ENCODE measurements at places on chromosomes 1 and 21.

- no peak for DNase-seq
These were observed 23.6 kb upstream of the ANGPTL3 start for GRCh38 chr1:62573675-62574074.

- no peak for DNase-seq
These were observed 75.6 kb downstream of the PLA2G4A start for GRCh38 chr1:186904361-186904760.

DNA sequence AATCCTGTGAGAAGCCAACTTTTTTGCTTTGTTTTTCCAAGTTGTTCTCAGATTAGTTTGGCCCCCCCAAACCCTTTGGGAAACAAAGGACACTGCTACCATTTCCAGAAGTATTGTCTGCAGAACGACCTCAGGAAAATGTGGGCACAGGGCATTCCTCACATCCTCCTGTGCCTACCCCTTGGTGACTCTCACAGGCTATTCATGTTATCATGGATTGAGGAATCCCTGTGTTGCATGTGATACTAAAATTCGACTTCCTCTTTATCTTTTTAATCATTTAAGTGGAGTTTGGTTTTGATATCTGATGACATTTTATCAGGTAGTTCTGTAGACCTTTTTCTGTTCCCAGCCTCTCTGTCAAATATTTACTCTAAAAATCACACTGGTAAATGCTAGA is 184.5 kb downstream of the FASLG start:
- no peak for DNase-seq

GRCh38 chr1:174153085-174153824 is 6.1 kb upstream of the RABGAP1L start:
- DNase-seq = peak; percentile 15

- no peak for DNase-seq
These were observed 34.4 kb downstream of the NUCKS1 start for GRCh38 chr1:205715628-205716027.

DNA sequence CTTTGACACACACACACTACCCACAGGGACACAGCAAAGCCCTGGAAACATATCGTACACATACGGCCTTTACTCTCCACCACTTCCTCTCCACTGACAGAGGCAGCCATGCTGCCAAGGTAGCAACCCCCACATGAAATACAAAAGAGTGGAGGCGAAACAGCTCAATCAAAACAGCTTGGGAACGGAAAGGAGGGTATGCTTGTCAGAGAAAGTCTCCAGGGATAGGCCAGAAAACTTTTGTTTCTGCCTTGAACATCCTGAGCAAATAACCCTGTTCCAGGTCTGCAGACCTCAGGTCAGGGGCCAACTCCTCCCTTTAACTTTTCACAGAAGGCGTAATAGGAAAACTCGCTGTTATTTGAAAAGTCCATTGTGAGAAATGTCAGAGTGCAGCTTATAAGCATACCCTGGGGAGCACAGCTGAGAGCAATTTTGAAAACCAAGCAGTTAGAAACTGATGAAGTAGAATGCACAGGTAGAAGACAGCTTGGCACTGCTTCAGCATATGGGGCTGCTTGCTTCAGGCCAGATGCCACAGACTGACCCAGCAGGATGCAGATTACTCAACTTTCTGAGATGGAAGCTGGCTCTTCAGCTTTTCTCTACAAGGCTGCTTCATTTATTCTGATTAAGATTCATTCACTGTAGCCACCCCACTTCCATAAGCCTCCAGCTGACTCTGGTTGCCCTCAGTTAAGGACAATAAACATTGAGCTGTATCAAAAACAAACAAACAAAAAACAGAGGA is 18.0 kb downstream of the KIAA0319L start:
- peak; percentile 67 for DNase-seq

GRCh38 chr1:203185061-203185461 is 1.4 kb downstream of the CHI3L1 start:
- no peak for DNase-seq

DNA sequence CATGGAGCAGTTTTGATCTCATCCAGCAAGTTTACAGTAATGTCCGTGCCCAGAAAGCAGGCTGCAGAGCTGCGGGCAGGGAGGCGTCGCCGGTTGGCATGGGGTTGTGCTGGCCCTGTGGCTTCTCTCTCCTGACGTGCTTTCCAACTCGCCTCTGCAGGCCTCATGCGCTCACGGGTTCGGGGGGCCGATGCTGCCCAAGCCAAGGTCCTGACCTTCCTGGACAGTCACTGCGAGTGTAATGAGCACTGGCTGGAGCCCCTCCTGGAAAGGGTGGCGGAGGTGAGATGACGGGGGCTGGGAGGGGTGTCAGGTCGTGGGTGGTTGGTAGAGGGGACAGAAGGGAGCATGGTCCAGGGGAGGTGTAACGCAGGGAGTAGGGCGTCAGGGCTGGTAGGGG is 176.1 kb downstream of the GALNT2 start:
- DNase-seq = no peak

DNA sequence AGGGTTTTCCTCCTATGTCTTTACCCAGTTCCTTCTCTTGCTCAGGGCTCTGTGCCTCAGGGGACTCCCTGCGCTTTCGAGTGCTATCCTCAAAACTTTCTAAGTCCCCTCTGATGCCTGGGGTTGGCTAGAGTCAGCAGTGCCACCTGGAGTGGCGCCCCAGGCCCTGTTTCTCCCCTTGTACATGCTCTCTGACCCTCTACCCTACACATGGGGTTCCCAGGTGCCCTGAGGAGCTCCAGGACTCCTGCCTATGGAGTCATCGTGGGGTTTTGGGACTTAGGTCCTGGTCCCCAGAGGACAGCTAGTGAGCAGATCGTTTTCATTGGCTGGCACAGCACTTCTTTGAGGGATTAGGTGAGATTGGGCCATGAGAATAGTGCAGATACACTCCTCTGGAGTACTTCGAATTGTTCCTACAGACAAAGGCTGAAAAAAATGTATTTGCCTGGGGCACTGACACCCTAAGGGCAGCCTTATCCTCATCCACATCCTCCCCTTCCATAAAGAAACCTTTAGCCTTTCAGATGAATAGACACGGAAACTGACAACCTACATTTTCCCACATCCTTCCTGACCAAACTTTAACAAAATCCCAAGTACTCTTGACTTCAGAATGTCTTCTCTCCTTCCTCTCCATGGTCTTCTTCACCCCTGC is 41.5 kb downstream of the LGR6 start:
- no peak for DNase-seq

DNA sequence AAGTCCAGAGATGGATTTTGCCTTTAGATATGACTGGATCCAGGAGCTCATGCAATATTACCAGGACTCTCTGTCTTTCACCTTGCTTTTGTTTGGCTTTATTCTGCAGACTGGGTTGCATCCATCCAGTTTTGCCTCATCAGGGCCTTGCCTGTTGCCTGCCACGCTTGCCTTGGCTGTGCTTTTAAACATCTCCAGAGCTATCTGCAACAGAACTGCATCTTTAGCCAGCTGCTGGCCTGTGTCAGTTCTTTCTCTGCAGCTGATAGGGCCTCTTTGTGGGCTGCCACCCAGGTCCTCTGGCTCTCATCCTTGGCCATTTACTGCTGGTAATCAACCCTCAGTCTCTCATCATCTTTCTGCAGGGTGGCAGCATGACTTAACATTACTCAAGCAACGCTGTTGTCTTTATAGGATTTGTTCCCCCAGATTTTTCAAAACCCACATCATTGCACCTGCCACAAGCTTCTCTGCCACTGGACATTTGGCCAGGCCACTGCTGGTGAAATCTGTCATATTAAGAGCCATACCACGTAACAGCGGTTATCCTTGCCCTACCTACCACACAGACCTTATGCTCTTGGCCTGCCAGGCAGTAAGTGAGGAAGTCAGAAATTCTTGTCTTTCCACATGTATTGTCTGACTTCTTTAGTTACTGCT is 24.4 kb upstream of the HUNK start:
- no peak for DNase-seq

DNA sequence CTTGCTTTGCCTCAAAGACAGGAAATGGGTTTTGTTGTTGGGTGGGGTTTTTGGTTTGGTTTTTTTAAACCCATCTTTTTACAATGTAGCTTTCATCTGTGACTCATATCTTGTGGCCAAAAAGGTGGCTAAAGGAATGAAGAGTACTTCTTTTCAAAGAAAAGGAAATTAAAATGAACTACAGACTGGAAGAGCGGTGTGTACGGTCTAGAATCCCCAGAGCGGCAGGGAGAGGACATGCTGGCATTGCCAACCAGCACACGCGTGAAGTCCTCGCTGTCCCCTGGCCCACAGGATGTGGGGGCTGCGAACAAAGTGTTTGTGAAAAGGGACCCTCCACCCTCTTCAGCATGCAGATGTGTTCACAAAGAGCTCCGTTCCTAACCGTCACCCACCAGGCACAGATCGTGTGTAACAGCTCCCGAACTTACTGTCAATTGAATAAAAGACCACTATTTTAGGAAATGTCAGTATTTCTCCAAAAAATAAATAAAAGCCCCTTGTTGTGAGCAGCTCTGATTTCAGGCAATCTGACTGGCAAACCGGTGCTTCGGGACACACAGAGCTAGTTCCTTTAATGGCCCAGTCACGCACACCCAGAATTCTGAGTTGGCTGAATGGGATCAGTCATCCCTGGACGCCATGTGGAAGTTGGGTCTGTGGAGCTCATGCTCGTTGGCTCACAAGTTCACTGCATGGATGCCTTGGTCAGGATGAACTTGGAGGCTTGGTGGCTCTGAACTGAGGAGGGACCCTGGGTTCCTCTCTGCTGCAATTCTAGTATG is 602.9 kb downstream of the NPHP4 start:
- DNase-seq = peak; percentile 68

- no peak for DNase-seq
These were observed 2.1 kb downstream of the HMGN1 start for GRCh38 chr21:39346671-39347331.

- no peak for DNase-seq
These were observed 30.0 kb upstream of the SLC19A1 start for GRCh38 chr21:45572231-45572630.

- DNase-seq = no peak
These were observed 11.2 kb upstream of the HOOK1 start for GRCh38 chr1:59803458-59804038.

Data from CD4-positive, alpha-beta T cell treated with Interleukin-6 at 100 ng/mL for 8 hours (primary cell).